ENCODE measurements at places on chromosomes 16 and 17.

DNA sequence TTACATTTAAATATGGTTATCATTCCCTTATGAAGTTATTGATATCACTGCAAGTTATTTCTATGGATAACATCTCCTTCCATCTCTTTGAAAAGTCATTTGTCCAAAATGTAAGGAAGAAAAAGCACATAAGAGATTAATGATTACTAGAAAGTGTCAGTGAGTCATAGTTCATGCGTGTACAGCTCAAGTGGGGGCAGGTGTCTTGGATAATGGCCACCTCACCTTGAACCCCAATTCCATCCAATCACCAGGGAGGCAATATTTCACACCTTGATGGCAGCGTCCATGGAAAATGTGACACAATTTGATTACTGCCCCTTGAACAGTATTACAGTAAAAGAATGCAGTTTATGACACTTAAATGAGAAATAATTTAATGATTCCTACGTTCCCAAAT lies 358.3 kb upstream of the SOX9 start:
- no peak for DNase-seq

GRCh38 chr16:54564841-54565240 lies 278.3 kb upstream of the IRX3 start:
- no peak for DNase-seq

- no peak for DNase-seq
Observed at GRCh38 chr16:55526441-55526840, 17.6 kb downstream of the LPCAT2 start.

- no peak for DNase-seq
Observed at GRCh38 chr17:42553866-42554249, 1.1 kb downstream of the HSD17B1 start.

- DNase-seq = no peak
Observed at GRCh38 chr17:56680676-56681075, 87.2 kb downstream of the NOG start.

GRCh38 chr16:65524997-65525396 lies 403.1 kb upstream of the CDH11 start:
- no peak for DNase-seq

- peak; percentile 82 for DNase-seq
Observed at GRCh38 chr16:67406111-67406971, 9.9 kb downstream of the ZDHHC1 start.

- no peak for DNase-seq
Observed at GRCh38 chr17:38568845-38569510, 36.8 kb downstream of the SRCIN1 start.
